Femur (tissue), 1 donor: ENCODE measurements at places on chromosomes 5 and 9.

DNA sequence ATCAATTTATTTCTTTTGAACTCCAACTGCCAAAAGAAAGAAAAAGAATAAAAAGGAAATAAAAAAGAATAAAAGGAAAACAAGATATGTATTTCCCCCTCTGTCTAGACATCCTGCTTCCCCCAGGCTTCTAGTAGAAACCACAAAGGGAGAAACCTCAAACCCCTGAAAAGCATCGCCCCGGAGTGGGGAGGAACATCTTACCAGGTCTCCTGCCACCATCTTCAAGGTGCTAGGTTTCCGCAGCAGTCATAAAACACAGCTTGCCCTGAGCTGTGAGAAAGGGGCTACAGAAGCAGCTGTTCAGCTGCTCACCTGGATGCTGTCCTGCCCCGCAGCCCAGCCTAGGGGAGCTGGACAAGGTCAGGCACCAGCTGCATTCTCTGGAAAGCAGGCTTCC lies 487.7 kb downstream of the GADD45G start:
- no peak for DNase-seq

DNA sequence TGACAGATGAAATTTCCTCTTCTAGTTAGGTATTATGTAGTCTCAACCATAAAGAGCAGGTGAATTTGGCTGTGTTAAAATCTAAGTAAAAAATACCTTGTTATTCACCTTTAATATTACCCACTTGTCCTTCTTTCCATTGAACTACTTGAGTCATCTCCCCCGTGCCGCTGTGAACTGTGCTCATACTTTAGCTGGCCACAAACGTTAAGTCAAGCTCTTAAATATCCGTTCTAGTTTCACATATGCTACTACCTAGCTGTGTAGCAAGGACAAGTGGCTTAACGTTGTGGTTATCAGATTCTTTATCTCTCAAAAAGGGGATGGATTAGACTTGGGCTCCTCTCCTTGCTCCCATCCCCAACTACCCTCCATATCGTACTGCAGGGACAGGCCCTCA lies 110.4 kb downstream of the EFNA5 start:
- no peak for DNase-seq

- DNase-seq = no peak
These were observed 6.0 kb downstream of the TMEM171 start for GRCh38 chr5:73126381-73126780.

- no peak for DNase-seq
These were observed 44.4 kb downstream of the GALNT12 start for GRCh38 chr9:98851730-98852459.

DNA sequence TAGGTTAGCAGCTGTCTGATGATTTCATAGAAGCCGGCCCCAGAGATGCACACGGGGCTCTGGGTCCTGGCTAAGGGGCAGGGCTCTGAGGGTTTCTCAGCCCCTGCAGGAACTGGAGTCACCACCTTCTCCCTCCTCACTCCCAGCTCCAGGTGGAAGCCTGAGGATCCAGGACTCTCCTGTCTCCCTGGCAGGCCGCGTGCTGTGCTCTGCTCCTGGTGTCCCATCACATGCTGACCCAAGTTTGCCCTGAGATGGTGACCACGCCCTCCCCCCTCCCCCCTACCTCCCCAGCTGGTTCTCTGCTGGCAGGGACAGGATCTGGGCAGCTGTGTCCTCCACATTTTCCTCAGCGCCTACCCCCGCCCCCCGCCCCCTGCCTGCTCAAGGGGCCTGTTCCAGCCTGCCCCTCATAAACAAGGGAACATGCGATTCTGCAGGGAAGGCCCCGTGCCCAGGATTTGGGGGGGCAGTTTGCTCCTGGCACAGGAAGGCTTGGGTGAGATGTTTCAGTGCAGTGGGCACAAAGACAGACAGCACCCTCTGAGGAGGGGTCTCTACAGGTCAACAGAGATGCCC lies 87.4 kb downstream of the PSD2 start:
- DNase-seq = peak; percentile 62

GRCh38 chr9:116913536-116913935 lies 226.4 kb downstream of the TRIM32 start:
- DNase-seq = no peak
